Activated CD4-positive, alpha-beta T cell treated with anti-CD3 and anti-CD28 coated beads for 4 hours (primary cell): ENCODE measurements at places on chromosomes 12 and 14.

DNA sequence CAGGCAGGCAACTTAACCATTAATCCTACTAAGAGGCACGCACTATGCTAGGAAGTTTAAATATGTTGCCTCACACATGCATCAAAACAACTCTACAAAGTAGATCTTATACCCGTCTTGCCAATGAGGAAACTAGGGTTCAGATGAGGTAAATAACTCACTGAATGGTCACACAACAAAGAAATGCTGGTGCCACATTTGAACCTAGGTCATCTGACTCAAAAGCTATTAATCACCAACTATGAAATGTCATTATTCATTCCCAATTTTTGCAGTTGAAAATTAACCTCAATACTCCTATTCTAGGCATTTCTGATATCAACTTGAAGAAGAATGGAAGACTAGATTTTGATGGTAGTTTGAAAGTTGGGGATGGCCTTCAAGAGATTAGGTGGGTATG lies 2.8 kb upstream of the PYROXD1 start:
- no peak for DNase-seq

GRCh38 chr12:105477873-105478272 lies 147.4 kb downstream of the C12orf75 start:
- DNase-seq: no peak

DNA sequence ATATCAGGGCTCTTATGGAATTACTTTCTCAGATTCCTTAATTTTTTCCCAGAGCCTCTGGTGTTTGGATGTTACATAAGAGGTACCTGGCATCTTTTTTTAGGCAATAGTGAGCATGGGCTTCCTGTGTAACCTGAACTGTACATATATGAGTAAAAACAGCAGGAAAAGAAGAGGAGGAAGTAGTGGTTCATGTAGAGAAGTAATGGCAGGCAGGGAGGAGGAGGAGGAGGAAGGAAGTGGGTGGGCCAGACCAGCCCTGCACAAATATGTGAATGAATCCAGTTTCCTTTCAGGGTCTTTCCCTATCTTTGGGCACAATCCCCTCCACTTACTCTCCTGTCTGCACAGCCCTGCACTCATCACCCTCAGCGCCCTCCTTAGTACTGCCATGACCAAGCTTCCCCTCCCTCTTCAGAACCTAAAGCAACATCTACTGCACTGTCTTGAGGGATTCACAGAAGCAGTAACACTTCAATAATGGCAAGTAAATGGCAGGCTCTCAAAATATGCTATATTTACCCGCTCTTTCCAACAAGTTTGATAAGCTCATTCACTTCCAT lies 40.9 kb upstream of the GSG1 start:
- no peak for DNase-seq

DNA sequence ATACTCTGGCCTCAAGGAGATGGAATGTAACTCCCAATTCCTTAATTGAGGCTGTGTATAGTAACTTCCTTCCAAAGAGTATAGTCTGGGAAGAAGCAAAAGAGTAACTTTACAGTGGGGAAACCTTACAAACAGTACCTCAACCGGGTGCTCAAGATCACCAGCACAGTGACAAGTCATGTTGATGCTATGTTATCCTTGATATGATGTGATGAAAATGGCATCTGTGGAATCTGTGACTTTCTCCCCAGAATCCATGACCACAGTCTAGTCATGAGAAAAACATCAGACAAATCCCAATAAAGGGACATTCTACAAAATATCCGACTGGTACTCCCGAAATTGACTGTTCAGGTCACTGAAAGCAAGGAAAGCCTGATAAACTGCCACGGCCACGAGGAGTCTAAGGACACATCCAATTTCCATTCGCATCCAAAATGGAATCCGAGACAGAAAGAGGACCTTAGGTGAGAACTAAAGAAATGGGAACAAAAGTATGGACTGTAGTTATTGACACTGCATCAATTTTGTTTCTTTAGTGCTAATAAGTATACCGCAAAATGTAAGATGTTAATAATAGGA lies 97.3 kb upstream of the FRMD6 start:
- no peak for DNase-seq

DNA sequence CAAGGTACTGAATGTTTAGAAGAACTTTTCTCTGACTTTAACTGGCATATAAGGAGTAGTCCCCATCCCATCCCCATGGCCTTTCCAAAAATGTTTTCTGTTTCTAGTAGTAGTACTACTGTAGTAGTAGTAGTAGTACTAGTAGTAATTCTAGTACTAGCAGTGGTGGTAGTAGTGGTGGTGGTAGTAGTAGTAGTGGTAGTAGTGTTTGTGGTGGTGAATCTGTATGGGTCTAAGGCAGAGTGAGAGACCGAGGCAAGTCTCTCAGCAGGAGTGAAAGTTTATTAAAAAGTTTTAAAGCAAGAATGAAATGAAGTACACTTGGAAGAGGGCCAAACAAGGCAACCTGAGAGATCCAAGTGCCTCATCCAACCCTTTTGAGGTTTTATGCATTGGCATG lies 58.6 kb downstream of the FOXN4 start:
- DNase-seq: no peak

DNA sequence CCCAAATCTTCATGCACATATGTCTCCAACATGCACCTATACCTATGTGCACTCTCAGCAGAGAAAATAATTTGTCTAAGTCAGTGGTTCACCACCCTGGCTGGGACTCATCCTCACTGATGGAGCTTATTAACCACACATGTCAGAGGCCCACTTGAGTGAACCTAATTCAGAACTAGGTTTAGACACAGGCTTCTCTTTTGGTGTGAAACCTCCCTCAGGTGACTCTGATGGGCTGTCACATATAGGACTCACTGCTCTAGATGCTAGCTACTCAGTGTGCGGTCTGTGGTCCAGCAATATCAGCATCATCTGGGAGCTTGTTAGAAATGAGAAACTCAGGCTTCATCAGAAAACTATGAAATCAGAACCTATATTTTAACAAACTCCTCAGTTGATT lies 85.7 kb downstream of the SLC6A15 start:
- no peak for DNase-seq

GRCh38 chr12:44875417-44875953 lies 630 bp downstream of the NELL2 start:
- peak; percentile 9 for DNase-seq

GRCh38 chr12:991350-992333 lies 619 bp downstream of the ERC1 start:
- DNase-seq: no peak

GRCh38 chr12:121062391-121063045 lies 23.5 kb upstream of the OASL start:
- DNase-seq: no peak

DNA sequence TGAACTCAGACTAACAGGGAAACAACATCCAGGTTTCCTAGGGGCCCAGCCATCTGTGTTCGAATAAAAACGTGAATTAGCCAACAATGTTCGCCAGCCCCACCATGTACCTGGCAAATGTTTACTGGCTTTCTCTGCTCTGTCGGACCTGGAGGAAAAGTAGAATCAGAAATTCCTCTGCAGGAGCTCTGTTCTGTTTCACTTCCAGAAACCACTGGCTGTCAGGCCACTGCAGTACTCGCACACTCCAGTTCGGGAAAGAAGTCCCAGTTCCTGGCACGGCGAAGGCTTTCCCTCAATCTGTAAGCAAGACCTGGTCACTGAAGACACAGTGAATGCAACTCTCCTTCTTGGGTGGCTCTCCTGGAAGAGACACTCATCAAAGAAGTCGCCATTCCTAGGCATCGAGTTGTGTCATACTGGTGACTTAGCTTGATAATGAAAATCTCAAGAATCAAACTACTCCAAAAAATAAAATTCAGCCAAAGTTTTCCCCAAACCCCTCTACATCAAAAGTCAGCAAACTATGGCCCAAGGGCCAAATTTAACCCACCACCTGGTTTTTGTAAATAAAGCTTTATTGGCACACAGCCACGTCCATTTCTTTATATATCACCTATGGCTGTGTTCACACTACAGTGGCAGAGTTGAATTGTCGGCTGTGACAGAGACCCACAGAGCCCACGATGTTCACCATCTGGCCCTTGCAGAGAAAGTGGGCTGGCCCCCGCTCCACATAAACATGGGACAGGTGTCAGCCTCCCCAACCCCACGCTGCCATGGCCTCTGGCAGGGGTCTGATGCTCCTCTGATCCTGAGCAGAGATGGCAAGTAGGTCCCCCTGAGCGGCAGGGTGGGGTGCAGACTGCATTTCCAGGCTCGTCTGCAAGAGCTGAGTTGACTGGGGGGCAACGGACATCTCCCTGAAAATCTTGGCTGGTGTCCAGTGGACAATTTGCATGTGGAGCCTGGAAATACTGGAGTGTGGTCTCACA lies 189.2 kb upstream of the DIO3 start:
- DNase-seq: no peak

DNA sequence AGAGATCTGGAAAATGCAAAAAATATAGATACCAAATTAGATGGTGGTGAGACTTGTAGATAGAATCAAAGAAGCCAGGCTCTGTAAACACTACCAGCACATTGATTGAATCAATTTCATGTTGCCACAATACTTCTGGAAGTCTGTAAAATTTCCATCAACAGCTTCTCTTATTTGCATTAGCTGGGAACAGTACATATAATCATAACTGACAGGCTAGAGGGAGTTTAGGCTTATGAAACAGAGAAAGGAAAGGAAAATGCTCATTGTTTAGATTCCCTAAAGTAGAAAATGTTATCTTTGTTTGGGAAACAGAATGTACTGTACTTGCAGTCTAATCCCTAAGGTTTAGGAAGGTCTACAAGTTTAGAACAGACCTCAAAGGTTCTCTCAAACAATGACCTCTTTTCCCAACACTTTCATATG lies 335.2 kb downstream of the CEP128 start:
- DNase-seq: no peak

DNA sequence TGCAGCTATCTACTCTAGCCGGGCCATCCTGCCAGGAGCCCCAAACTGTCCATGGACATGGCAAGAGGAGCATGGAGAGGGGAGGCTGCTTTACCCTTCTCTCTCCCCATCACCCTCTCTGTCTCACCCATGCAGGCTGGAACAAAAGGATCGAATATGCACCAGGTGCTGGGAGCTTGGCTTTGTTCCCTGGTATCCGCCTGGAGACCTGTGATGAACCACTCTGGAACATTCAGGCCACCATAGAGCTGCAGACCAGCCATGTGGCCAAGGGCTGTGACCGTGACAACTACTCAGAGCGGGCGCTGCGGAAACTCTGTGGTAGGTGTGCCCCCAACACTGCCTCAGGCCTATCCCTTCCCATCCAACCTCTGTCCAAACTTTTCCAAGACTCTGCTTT lies 5.9 kb downstream of the CLSTN3 start:
- DNase-seq: no peak

GRCh38 chr12:57518920-57519795 lies 1.2 kb downstream of the DDIT3 start:
- DNase-seq: no peak

DNA sequence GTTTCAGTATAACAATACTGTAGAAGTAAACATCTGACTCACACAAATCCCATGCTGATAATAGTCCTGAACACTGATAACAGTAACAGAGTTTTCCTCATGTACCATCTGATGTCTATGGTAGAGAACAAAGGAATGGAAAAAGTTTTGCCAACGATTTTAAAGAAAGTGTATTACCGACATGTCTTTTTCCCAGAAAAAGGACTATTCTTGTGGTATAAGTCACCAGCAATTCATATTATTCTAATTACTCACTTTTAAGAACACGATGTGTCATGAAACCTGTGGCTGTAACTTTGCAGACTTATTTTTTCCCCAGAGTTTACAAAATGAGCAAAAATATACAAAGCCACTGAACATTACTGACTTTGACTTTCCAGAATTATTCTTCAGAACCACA lies 40.1 kb upstream of the DCN start:
- no peak for DNase-seq

DNA sequence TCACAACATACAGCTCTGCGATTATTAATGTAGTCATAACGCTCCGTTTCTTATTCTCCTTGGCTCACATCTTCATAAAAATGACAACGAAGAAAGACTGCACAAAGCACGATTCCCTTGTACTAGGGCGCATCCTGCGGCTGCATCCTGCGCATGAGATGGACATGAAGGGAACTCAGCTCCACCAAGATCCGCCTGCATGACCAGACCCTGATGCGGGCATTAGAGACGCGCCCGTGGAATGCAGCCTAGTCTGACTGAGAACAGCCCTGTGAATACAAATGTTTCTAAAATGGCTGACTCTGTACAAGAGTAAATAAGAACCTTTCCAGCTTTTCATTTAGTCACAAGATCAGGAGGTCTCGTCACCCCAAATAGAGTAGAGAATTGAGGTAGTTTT lies 422.2 kb downstream of the NOVA1 start:
- DNase-seq: no peak

DNA sequence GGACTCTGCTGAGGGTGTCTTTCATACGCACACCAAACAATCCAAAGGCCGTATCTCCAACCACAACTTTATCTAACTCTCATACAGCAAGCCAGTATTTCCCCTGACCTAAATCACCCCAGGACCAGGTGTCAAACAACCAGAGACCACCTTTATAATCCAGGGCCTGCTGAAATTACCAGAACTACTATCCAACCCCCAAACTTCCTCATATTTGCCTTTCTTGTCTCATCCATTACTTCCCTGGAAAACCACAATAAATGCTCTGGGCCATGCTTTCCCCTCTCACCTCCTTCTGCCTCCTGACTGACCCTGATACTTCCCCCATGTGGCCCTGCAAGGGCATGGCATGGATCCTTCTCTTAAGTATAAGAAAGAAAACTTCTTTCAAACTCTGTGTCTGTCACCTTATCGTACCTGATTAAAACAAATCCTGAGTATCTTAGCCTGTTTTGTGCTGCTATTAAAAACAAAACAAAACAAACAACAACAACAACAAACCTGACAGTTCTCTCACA lies 44.7 kb upstream of the CRACR2A start:
- no peak for DNase-seq

DNA sequence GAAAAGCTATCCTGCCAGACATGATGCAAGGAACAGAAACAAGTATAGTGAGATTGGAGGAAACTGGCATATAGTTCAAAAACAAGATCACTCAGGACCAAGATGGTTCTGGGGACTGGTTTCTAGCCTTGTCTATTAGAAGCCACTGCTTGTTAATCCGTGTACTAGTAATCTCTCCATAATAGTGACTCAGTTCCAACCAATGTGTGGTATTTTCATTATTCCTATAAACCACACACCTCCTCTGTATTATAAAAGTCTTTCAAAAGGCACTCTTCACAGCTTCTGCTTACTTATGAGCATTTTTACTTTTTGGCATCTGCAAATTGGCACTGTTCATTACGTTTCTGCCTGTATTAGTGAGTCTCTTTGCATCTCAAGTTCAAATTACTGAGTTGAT lies 140.3 kb downstream of the SLC6A15 start:
- no peak for DNase-seq

- no peak for DNase-seq
Observed at GRCh38 chr12:109165599-109165998, 49.2 kb downstream of the ACACB start.

- no peak for DNase-seq
Observed at GRCh38 chr14:67574156-67574555, 25.9 kb downstream of the PIGH start.

DNA sequence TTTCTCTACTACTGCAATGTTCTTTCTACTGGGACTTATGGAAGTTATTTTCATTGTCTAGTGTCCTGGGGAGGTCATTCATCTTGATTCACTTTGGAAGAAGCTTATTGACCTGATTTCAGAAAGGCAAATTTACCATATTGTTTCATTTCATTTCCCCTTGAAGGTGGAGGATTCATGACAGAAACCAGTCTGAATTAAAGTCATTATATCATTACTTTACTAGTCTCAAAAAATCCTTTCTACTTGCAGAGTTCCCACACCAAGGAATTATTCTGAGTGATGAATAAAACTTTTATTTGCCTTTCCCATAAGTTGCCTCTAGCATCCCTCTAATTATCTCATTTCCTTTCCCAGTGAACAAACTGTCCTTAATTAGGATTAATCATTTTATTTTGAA lies 163.8 kb downstream of the RASSF9 start:
- no peak for DNase-seq
